Activated naive CD4-positive, alpha-beta T cell treated with anti-CD3 and anti-CD28 coated beads for 36 hours (primary cell): ENCODE measurements at places on chromosomes 2 and 18. TPM values are rescaled to one million over a fixed set of nuclear protein-coding genes. Genes with fewer than 3 reads are reported as not detected.

GRCh38 chr18:2540575-2540974 is 30.7 kb downstream of the METTL4 start:
- no peak for DNase-seq
- no peak overlapping the region for H3K27ac ChIP-seq
- H3K27me3 ChIP-seq, result no peaks in the 10 kb centered on the region

- no peaks in the 10 kb centered on the region for H3K27me3 ChIP-seq
- no peak overlapping the region for H3K4me3 ChIP-seq
- peaks cover 20% of the 10 kb centered on the region for H3K36me3 ChIP-seq
- no peaks in the 10 kb centered on the region for H3K4me1 ChIP-seq
- no peak for DNase-seq
Measured at GRCh38 chr18:42087876-42088275, 132.8 kb downstream of the PIK3C3 start.

DNA sequence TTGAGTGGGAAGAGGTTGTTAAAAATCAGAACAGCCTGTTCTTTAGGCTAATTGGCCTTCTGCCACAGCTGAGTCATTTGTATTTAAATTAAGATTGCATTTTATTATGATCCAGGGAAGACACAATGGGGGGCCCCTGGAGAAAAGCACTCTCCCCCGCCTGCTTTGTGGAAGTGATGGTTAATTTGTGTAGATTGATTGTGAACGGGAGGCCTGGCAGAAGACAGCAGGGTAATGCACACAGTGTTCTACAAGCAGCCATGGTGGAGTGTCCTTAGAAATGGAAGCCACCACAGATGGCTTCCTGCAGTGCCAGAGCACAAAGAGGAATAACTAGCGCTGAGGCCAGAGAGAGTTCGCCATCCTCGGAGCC is 19.6 kb downstream of the RAMP1 start:
- no peaks in the 10 kb centered on the region for H3K27me3 ChIP-seq
- no peak overlapping the region for H3K4me3 ChIP-seq
- H3K4me1 ChIP-seq, result peaks cover 3% of the 10 kb centered on the region
- DNase-seq, result no peak
- no peak overlapping the region for H3K27ac ChIP-seq
- no peaks in the 10 kb centered on the region for H3K36me3 ChIP-seq

GRCh38 chr2:222752746-222753145 is 81.3 kb downstream of the MOGAT1 start:
- H3K36me3 ChIP-seq, result no peaks in the 10 kb centered on the region
- H3K4me1 ChIP-seq, result no peaks in the 10 kb centered on the region
- no peak for DNase-seq
- H3K4me3 ChIP-seq, result no peak overlapping the region
- no peaks in the 10 kb centered on the region for H3K27me3 ChIP-seq

Gene GCG
- not detected for total RNA-seq

- H3K27me3 ChIP-seq, result peaks cover 3% of the 10 kb centered on the region
- peaks cover 2% of the 10 kb centered on the region for H3K4me1 ChIP-seq
- no peaks in the 10 kb centered on the region for H3K36me3 ChIP-seq
- no peak overlapping the region for H3K27ac ChIP-seq
- H3K4me3 ChIP-seq, result no peak overlapping the region
Measured at GRCh38 chr2:65577654-65578053, 145.3 kb upstream of the SPRED2 start.

Gene FZD7
- 0.43 TPM for total RNA-seq

Gene RPRD1A
- total RNA-seq, result 33.9 TPM

Gene IGFBP5
- not detected for total RNA-seq

DNA sequence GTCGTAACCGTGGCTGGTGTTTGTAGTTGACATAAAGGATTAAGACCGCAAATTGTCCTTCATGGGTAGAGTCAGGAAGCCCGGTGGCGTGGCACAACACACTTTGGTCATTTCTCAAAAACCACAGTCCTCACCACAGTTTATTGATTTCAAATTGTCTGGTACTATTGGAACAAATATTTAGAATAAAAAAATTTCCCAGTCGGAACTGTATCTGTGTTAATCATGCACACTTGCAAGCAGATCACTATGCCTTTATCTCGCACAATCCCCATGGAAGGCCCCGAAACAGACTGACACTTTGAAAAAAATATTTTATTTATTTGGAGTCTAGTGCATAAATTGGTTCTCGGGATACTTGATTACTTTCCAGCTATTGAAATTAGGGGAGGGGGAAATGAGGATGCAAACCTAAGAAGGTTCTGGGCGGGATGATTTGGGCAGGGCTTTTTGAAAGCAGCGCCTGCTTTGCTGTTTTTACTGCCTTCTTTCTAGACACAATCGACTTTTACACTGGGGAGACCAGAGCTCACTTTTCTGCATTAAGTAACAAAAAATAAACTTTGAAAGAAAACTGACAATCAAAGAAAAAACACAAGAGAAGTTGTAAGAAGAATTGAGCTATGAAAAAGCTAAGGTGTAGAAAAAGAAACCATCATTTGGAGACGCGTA is 15.4 kb upstream of the HOXD1 start:
- H3K36me3 ChIP-seq, result peaks cover 1% of the 10 kb centered on the region
- peaks cover 24% of the 10 kb centered on the region for H3K4me1 ChIP-seq
- H3K27ac ChIP-seq, result no peak overlapping the region
- H3K27me3 ChIP-seq, result peaks cover 72% of the 10 kb centered on the region
- DNase-seq, result no peak

DNA sequence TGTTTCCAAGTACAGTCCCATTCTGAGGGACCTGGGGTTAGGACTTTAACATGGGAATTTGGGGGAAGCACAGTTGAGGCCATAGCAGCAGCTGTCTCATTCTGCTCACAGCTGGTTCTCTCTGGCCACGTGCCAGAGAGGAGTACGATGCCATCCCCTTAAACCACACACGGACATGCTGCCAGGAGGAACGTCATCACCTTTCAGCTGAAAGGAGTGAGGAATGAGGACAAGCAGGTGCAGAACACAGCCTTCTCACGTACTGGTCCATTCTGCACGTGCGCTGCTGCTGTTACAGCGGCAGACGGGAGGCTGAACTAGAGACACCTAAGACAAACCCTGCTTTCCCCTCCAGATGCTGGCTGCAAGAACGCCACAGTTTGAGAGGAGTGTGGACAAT is 33.5 kb downstream of the ODC1 start:
- no peak overlapping the region for H3K27ac ChIP-seq
- H3K4me1 ChIP-seq, result peaks cover 3% of the 10 kb centered on the region
- no peak overlapping the region for H3K4me3 ChIP-seq
- no peak for DNase-seq
- peaks cover 3% of the 10 kb centered on the region for H3K36me3 ChIP-seq
- no peaks in the 10 kb centered on the region for H3K27me3 ChIP-seq

- no peak for DNase-seq
- no peak overlapping the region for H3K27ac ChIP-seq
- H3K36me3 ChIP-seq, result no peaks in the 10 kb centered on the region
- no peaks in the 10 kb centered on the region for H3K4me1 ChIP-seq
- H3K27me3 ChIP-seq, result no peaks in the 10 kb centered on the region
Measured at GRCh38 chr2:82476094-82476493, 1983.0 kb downstream of the SUCLG1 start.
